CD4-positive, alpha-beta T cell (primary cell): ENCODE measurements at places on chromosomes 12 and 14.
A peak's percentile ranks its signal among the peaks of the same experiment; 100 is the strongest.

GRCh38 chr14:92553438-92553837 is 39.9 kb downstream of the RIN3 start:
- no peak overlapping the region for H3K27ac ChIP-seq
- no peaks in the 10 kb centered on the region for H3K27me3 ChIP-seq
- no peaks in the 10 kb centered on the region for H3K36me3 ChIP-seq
- DNase-seq: no peak
- H3K4me3 ChIP-seq: no peak overlapping the region

- no peak overlapping the region for H3K27ac ChIP-seq
- no peak overlapping the region for H3K4me3 ChIP-seq
- no peaks in the 10 kb centered on the region for H3K27me3 ChIP-seq
Observed at GRCh38 chr12:38159092-38159551, 157.5 kb upstream of the ALG10B start.

DNA sequence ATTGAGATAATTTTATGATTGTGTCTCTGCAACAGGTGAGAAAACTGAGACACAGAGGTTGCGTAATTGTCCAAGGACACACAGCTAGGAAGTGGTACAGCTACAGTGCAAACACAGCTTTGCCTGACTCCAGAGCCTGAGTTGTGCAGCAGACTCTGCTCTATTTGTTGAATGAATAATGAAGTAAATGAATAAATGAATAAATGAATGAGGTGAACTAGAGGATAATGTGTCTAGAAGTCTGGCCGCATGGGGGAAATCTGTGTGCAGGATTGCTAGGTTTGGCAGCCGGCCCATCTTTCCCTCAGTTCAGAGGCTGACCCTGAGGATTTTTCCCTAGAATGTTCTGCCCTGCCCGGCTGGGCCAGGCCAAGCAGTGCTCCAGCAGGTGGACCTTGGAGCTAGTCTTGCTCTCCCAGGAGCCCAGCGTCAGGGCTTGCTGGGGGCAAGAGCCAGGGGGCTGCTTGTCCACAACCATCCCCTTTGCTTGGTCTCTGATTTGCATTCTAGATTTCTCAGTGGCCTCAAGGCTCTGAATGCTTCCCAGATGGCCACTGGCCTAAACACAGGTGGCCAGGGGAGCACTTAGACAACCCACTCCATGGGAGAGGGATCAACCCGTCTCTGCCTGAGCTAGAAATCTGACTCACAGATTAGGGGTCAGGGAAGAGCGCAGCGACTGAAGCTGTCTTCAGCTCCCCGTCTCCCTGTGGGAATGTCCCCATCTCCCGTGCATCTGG is 225.2 kb downstream of the C12orf75 start:
- H3K27ac ChIP-seq: no peak overlapping the region
- no peak overlapping the region for H3K4me3 ChIP-seq
- no peak for DNase-seq

- H3K4me1 ChIP-seq: no peaks in the 10 kb centered on the region
- H3K27me3 ChIP-seq: no peaks in the 10 kb centered on the region
- H3K27ac ChIP-seq: no peak overlapping the region
- DNase-seq: no peak
- H3K4me3 ChIP-seq: no peak overlapping the region
- H3K36me3 ChIP-seq: no peaks in the 10 kb centered on the region
Observed at GRCh38 chr12:41034686-41035085, 153.4 kb upstream of the PDZRN4 start.

DNA sequence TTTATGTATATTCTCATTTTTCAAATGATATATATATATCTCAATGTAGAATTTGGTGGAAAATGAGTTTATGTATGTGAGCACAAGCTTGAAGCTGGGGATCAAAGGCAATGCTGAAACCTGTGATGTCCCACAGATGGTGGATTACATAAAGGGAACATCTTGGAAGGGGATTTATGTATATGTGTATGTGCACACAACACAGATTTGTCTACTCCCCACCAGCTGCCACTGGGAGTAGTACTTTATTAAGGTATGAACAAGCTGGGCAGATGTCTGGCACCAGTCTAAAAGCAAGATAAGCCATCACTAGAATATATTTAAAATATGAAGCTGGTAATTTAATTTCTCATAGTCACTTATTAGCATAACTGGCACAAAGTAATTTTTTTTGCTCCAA is 895.6 kb downstream of the SLC6A15 start:
- H3K36me3 ChIP-seq: no peaks in the 10 kb centered on the region
- H3K27ac ChIP-seq: no peak overlapping the region
- no peaks in the 10 kb centered on the region for H3K4me1 ChIP-seq

DNA sequence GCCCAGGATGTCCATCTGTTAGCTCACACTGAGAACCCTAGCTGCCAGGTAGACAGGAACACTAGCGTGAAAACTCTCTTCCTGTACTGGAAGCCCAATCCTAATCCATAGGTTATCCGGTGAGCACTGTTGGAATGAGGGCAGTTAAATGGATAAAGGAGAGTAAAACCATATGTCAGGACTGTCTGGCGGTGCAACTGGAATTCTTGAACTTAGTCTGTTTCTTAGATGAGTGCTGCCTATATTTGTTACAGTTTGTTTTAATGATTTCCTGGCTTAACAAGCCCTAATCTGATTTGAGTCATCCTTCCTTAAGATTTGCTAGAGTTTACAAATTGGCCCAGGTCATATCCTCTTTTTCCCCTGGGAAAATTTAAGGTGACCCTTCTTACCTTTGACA is 104.7 kb downstream of the ANO4 start:
- no peak overlapping the region for H3K4me3 ChIP-seq
- H3K27ac ChIP-seq: no peak overlapping the region
- H3K4me1 ChIP-seq: no peaks in the 10 kb centered on the region
- no peaks in the 10 kb centered on the region for H3K36me3 ChIP-seq

- H3K36me3 ChIP-seq: peaks cover 43% of the 10 kb centered on the region
- H3K27ac ChIP-seq: no peak overlapping the region
- no peak for DNase-seq
- H3K27me3 ChIP-seq: no peaks in the 10 kb centered on the region
Observed at GRCh38 chr14:22898302-22899090, 15.5 kb downstream of the REM2 start.

GRCh38 chr12:115956236-115956635 is 321.3 kb downstream of the MED13L start:
- no peak overlapping the region for H3K4me3 ChIP-seq
- no peaks in the 10 kb centered on the region for H3K4me1 ChIP-seq
- H3K27me3 ChIP-seq: no peaks in the 10 kb centered on the region
- H3K27ac ChIP-seq: no peak overlapping the region
- no peak for DNase-seq

- H3K36me3 ChIP-seq: no peaks in the 10 kb centered on the region
- H3K27ac ChIP-seq: no peak overlapping the region
- H3K4me1 ChIP-seq: no peaks in the 10 kb centered on the region
- no peaks in the 10 kb centered on the region for H3K27me3 ChIP-seq
- no peak overlapping the region for H3K4me3 ChIP-seq
Observed at GRCh38 chr12:117404203-117404853, 42.9 kb upstream of the NOS1 start.

DNA sequence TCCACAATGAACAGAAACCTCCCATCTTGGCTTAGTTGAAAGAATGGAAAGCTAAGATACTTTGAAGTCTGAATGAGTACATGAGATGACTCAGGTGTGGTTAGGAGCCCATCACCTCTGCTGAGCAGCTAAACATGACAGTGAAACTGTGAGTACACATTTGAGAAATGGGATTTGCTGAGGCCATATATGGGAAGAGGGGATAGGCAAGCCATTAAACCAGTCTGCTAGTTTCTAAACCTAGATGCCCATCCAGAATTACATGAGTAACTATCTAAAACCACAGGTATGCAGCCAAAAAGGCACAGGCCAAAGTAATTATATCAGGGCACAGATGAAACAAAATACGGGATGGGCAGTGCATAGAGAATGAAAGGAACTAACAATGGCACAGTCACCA is 41.2 kb downstream of the NKX2-1 start:
- DNase-seq: no peak
- H3K4me3 ChIP-seq: no peak overlapping the region
- H3K27ac ChIP-seq: no peak overlapping the region
- peaks cover 2% of the 10 kb centered on the region for H3K27me3 ChIP-seq

- no peaks in the 10 kb centered on the region for H3K36me3 ChIP-seq
- H3K27ac ChIP-seq: no peak overlapping the region
- H3K27me3 ChIP-seq: no peaks in the 10 kb centered on the region
- no peak for DNase-seq
- H3K4me3 ChIP-seq: no peak overlapping the region
- no peaks in the 10 kb centered on the region for H3K4me1 ChIP-seq
Observed at GRCh38 chr14:55699131-55700057, 119.4 kb downstream of the KTN1 start.

GRCh38 chr12:89542912-89543592 is 17.2 kb upstream of the POC1B start:
- H3K36me3 ChIP-seq: no peaks in the 10 kb centered on the region
- DNase-seq: peak; percentile 50
- no peak overlapping the region for H3K27ac ChIP-seq
- peaks cover 10% of the 10 kb centered on the region for H3K4me1 ChIP-seq

DNA sequence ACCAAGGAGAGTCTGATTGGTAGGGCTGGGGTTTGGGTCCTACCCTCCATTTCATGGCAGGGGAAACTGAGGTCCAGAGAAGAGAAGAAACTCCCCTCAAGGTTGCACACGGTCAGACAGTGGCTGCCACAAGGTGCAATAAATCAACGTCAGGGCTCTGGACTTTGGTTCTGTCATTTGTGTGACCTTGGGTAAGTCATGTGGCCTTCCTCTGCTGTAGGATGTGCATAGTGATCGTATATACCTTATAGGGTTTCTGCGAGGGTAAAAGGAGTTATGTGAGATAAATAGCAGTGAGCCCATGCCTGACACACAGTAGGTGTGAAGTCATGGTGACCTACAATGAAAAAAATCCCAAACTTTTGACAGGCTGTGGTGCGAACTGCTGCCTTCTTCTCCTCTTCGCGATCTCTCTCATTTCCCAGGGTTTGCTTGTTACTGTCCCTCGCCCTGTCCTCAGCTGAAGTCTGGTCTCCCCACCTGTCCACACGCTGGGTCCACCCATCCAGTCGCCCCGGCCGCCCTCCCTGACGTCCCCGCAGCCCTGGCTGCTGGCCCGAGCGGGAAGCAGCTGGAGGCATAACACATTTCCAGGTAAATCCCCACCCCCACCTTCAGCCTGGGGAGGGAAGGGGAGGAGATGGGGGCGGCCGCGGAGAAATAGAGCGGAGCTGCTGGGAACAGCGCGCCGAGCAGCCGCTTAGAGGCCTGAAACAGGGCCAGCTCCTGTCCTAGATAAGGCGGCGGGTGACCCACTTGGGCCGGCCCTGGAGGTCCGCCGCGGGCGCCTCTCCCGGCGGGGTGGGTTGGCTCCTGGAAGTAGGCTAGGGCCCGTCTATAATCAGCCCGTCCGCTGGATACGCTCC is 1.8 kb upstream of the FAM222A start:
- no peak overlapping the region for H3K4me3 ChIP-seq
- H3K27me3 ChIP-seq: peaks cover 12% of the 10 kb centered on the region
- no peak for DNase-seq
- no peaks in the 10 kb centered on the region for H3K36me3 ChIP-seq
- no peak overlapping the region for H3K27ac ChIP-seq

DNA sequence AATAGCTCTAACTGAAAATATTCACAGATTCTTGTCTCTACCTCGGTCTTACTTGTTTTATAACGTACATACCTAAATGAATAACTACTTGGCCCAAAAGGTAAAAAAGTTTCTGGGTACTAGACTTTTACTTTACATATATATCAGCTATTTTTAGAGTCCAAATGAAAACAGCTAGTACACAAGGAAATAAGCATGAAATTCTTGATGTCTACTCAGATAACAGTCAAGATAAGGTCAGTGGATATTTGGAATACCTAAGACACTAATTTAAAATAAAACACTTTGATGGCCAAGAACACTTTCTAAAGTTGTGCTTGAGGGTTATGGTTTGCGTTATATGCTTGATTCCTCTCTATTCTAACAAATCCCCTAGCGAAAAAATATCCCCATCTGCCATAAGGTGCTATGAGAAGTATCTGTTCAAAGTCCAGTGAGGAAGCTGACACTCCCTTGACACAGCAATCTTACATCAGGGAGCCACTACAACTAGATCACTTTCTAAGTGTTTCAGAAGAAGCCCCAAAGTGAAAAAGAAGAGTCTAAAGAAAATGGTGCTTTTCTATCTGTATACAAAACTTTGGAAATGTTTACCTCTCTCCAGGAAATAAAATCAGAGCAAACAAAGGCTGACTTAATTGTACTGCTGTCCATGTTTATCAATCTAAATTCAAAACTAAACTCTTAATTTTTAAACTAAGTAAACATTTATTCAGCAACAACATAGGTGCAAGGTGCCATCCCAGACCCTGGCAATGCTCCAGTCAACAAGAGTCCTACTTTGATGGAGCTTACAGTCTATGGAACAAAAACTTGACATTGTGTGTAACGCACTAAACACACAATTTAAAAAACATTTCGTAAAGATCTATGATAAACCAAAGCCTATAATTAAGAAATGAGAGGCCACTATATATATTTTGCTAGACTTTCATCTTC is 11.7 kb downstream of the PTPN21 start:
- H3K36me3 ChIP-seq: no peaks in the 10 kb centered on the region
- H3K4me1 ChIP-seq: no peaks in the 10 kb centered on the region
- no peak for DNase-seq
- no peak overlapping the region for H3K4me3 ChIP-seq
- H3K27ac ChIP-seq: no peak overlapping the region
- H3K27me3 ChIP-seq: no peaks in the 10 kb centered on the region

- H3K36me3 ChIP-seq: peaks cover 13% of the 10 kb centered on the region
- H3K4me3 ChIP-seq: no peak overlapping the region
- no peak overlapping the region for H3K27ac ChIP-seq
Observed at GRCh38 chr12:45909041-45909713, 81.2 kb downstream of the SCAF11 start.

DNA sequence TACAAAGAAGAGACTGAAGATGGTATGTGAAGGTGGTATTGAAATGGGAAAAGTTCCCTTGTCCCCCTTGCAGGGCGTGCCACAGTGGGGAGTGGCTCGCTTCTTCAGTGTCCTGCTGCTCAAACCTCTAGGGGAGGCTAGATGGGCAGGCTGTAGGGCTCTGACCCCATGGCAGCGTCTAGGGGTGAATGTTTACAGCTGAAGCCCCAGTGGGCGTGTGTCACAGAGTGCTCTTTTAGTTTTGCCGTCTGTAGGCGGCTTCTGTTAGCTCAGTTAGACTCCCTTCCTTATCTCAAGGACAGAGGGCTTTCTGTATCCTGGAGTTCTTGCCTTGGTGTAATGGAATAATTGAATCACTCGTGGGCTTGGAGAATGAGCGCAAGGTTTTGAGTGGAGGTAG is 266.2 kb downstream of the RAD51B start:
- H3K27ac ChIP-seq: no peak overlapping the region
- no peak overlapping the region for H3K4me3 ChIP-seq
- H3K36me3 ChIP-seq: no peaks in the 10 kb centered on the region
- H3K27me3 ChIP-seq: no peaks in the 10 kb centered on the region
